Occipital lobe (tissue), 3 donors: ENCODE measurements at places on chromosomes 5 and 9. TPM values are rescaled to one million over a fixed set of nuclear protein-coding genes. Genes with fewer than 3 reads are reported as not detected.

GRCh38 chr9:131289301-131290035, at the start of gene PLPP7:
TSS of gene PLPP7 (plus strand) at chr9:131289723. CDS start at chr9:131289998, 275 bp downstream.
- peak; percentile 91 for DNase-seq

DNA sequence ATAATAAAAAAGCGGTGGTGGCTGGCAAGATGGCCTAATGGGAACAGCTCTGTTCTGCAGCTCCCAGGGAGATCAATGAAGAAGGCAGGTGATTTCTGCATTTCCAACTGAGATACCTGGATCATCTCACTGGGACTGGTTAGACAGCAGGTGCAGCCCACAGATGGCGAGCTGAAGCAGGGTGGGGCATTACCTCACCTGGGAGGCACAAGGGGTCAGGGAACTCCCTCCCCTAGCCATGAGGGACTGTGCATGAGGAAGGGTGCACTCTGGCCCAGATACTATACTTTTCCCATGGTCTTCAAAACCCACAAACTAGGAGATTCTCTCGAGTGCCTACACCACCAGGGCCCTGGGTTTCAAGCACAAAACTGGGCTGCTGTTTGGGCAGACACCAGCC, 45.6 kb upstream of the PTGER4 start:
- DNase-seq: no peak

- DNase-seq: no peak
Observed at GRCh38 chr5:116546033-116546742, 28.4 kb downstream of the SEMA6A start.

DNA sequence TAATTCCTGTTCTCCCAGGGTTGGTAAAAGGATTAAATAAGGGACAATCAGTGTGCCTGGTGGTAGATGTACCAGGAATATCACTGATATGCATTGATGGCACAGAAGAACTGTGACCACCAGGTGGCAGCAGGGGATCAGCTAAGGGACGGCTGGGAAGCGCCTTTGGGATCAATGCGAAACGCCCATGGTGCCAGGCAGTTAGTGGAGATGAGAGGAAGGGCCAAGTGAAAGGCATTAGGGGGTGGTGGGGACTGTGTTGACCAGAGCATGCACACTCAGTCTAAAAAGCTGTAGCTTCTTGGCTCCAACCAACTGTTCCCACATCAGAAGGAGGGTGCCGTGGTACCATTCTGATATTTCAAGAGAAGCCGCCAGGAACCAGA, 55.6 kb downstream of the ARHGEF37 start:
- DNase-seq: peak; percentile 43

- DNase-seq: no peak
Observed at GRCh38 chr9:91075279-91075678, 273.7 kb downstream of the SYK start.

DNA sequence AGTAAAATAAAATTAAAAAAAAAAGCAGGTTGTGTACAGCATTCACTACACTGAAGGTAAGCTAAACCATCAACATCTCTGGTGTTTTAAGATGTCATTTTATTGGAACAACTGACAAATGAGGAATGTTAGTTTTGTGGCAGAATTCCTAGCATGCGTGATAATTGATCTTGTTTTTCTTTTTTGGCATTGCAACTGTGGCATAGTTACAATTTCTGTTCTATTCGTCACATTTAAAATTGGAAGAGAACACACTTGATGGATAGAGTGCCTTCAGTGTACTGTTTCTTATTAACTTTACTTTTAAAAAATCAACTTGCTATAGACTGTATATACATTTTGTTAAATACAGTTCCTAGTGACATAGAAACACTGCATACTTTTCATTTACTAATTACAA, 43.6 kb upstream of the TNFSF15 start:
- DNase-seq: no peak

GRCh38 chr5:161507591-161507990, 38.9 kb downstream of the GABRB2 start:
- no peak for DNase-seq

GRCh38 chr5:17046320-17046719, 110.2 kb upstream of the MYO10 start:
- DNase-seq: no peak

GRCh38 chr9:22529426-22530199, 83.0 kb downstream of the DMRTA1 start:
- DNase-seq: no peak

DNA sequence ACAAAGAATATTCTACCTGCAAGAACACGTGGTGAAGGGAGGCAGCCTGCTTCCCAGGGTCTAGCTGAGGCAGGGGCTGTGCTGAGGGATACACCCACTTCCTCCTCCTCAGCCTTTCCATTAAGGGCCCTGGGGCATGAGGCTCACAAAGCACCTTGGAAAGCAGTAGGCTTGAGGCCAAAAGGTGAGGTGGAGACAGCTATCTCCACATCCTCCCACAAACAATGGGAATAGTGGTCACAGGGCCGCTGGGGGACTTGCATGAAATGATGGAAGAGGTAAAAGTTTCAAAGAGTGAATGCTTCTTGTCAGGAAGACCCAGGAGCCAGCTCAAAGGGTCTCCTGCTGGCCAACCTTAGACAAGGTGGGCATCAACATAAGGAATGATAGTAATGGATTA, 207.9 kb downstream of the CDK5RAP2 start:
- DNase-seq: no peak

DNA sequence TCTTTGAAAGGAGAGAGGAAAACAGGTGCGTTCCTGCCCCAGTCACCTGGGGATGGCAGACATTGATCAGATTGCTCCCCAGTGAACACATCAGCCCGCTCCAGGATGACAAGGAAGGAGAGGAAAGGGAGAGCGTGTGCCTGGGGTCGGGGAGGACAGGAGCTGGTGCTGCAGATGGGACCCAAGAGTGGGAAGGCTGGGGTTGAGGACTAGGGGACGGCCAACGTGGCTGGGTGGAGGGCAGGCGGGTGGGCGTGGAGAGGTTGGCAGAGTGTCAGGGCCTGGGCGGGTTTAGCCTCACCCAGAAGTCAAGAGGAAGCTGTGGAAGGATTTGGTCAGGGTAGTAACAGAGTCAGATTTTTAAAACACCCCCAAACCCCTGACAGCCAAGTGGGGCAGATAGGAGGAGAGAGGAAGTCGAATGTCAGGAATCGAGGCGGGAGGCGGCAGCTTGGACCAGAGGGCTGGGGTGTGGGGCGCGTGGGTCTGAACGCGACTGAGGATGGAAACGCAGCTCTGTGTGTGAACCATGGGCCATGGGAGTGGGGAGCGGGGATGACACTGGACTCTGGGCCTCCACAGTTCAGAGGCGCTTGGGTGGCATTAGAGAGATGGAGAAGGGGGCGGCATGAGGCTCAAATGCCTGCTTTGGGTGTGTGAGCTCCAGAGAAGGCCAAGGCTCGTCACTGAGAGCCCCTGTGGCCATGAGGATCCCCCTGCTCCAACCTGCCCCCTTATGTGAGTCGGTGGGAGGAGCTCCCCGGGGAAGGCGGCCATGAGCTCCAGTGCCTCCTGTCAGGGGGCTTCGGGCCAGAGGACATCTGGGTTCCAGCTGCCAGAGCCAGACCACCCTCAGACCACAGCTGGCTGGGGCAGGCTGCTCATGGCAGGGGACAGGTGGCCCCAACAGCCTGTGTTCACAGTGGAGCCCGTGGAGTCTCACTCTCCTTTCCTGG, 24.6 kb downstream of the LAMC3 start:
- DNase-seq: no peak

DNA sequence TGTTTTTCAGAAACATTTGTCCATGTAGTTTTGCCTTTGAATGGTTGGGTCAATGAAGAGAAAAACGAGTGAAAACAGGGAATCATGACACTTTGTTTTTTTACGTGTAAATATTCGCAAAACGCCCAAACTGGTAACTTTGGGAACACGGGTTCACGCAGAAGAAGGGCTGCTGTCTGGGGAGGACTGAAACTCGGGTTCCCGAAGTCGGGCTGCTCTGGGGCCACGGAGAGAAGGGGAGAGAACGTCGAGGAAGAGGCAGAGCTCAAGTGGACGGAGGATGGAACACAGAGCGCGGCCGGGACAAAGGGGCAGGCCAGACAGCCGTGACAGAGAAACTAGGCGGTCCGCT, 478 bp upstream of the SETD9 start:
- DNase-seq: no peak

DNA sequence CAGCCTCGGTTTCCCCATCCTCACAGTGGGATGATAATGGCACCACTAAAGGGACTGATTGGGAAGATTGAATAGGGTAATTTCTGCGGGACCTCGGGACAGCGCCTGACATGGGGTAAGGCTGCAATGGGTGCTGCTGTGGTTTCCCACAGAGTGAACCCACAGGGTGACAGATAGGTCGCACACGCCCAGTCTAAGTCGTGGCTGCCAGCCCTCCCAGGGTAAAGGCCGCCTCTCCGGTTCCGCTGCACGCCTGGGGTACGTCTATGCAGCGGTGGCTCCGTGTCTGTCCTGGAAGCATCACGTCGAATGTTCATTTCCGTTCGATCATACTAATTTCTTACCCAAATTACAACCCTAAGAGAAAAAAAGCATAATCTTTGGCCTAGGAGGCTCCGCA, 631 bp downstream of the CFAP77 start:
- DNase-seq: no peak

- no peak for DNase-seq
Observed at GRCh38 chr5:160366230-160366629, 4.2 kb downstream of the C1QTNF2 start.

DNA sequence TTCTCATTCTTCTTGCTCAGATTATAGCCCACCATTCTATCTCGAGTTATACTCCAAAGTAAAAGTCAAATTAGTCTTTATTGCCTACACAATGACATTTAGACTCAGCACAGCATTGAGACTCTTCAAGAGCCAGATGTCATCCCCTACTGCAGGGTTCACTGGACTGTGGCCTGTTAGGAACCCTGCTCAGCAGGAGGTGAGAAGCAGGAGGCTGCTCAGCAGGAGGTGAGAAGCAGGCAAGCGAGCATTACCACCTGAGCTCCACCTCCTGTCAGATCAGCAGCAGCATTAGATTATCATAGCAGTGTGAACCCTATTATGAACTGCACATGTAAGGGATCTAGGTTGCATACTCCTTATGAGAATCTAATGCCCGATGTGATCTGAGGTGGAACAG, 12.7 kb upstream of the LIFR start:
- no peak for DNase-seq

- no peak for DNase-seq
Observed at GRCh38 chr9:78666818-78667414, 370.0 kb downstream of the PSAT1 start.

DNA sequence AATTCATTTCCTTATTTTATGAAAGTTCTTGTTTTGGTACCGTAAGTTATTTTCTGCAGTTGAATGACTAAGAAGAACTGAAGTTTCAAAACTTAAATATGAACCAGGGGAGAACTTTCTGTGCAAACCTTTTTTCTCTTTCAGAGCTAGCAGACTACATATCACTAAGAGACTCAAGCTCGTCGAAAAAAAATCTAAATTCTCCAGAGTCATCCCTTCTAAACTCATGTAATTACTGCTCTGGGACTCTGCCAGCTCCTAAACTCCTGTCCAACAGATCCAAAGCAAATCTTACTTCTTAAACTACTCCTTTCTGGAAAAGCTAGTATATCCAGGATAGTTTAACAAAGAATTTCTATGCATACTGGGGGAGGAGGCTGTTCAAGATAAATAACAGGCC, 87.0 kb upstream of the NR5A1 start:
- no peak for DNase-seq

The ZNF354C gene
- total RNA-seq: 59.6 TPM

The HAVCR2 gene
- 7.0 TPM for total RNA-seq

The SSNA1 gene
- total RNA-seq: 13.4 TPM

The SEMA6A gene
- total RNA-seq: 24.2 TPM

The GPRIN1 gene
- 107 TPM for total RNA-seq

The PCDHGC4 gene
- 91.2 TPM for total RNA-seq

The MPDZ gene
- total RNA-seq: 40.4 TPM

The AMBP gene
- total RNA-seq: 1.6 TPM

The FRRS1L gene
- 82.2 TPM for total RNA-seq

The LECT2 gene
- total RNA-seq: not detected

The FOXD4 gene
- total RNA-seq: 0.47 TPM

The TAF11L9 gene
- not detected for total RNA-seq

The LCN15 gene
- not detected for total RNA-seq

The NPR3 gene
- 19.3 TPM for total RNA-seq
